Fibroblast of the aortic adventitia (primary cell): ENCODE measurements at places on chromosomes 12 and 14. TPM values are rescaled to one million over a fixed set of nuclear protein-coding genes. Genes with fewer than 3 reads are reported as not detected.

SPIC gene
- total RNA-seq: not detected in 2 replicates

SOCS2 gene
- total RNA-seq: 6.3 and 15.0 TPM in 2 replicates

RPS6KL1 gene
- total RNA-seq: 0.09 and 1.6 TPM in 2 replicates

KRT78 gene
- not detected in 2 replicates for total RNA-seq

R3HDM2 gene
- total RNA-seq: 16.7 and 22.3 TPM in 2 replicates

BMP4 gene
- 14.4 and 23.8 TPM in 2 replicates for total RNA-seq
